ENCODE measurements at places on chromosomes 12 and 14.

DNA sequence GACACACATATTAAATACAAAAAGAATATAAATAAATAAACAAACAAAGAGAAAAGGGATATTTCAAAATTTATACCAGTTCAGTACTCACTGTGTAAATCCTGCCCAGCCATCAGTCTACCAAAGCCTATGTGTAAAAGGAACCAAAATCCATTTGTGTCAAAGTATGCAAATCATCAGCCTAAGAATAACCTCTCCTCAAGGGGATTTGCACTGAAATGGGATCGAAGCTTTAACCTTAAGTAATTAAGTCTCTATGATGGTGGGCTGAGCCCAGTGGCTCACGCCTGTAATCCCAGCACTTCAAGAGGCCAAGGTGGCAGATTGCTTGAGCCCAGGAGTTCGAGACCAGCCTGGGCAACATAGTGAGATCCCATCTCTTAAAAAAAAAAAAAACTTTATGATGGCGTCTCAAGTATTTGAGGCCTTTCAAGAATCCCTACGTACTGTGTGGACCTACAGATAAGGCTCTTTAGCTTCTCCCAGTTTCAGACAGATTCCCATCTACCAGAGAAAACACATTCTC lies 57.8 kb upstream of the METAP2 start:
- DNase-seq: no peak

- no peak for DNase-seq
Observed at GRCh38 chr12:22048351-22049041, 2.5 kb downstream of the CMAS start.

DNA sequence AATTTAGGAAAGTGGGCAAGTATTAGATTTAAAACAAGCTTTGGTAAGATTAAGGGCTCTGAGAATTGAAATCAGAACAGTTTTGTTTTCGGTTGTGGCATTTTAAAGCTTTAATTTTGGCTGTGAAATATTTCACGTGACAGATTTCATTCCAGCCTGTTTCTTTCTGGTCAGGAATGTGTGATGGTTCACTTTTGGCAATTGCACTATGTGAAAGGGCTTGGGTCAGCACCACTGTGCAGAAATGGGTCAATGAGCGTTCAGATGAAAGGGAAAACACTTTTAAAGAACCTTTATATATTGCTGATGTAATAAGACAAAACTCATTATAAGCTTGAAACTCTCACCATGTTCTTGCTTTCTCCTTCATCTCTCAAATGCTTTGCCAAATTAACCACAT lies 17.1 kb downstream of the NUBPL start:
- no peak for DNase-seq

DNA sequence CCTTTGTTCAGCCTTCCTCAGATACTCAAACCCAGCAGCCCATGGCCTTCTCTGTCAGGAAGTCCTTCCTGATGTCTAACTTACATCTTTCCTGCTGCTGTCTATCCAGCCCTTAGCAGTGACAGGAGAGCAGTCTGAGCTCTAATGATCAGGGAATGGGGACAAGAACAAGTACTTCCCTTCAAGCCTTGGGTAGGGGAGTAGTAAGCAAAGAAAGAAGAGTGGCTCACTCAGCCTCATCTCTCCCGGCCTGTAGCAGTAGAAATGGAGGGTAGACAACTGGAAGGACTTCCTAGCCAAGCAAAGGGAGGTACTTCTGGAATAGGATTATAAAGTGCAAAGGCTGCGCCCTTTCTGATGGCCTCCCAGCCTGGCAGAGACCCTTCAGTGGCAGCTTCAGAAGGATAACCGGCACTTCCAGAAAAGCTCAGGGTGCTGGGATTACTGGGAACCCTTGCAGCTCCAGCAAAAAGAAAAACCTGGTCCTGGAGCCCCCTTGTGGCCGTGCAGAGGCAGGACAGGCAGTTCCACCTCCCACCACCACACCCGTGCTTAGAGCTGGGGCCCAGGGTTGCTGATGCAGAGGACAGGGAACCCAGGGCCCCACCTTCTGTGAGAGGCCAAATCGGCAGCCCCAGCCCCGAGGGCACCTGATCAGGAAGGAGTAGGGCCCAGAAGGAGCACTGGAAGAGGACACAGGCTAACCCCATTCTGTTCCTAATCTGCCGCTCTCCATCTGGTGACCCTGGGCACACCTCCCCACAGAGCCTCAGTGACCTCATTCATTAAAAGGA lies 12.4 kb upstream of the SMUG1 start:
- DNase-seq: no peak

GRCh38 chr12:94498073-94498472 lies 38.4 kb upstream of the CEP83 start:
- DNase-seq: no peak

DNA sequence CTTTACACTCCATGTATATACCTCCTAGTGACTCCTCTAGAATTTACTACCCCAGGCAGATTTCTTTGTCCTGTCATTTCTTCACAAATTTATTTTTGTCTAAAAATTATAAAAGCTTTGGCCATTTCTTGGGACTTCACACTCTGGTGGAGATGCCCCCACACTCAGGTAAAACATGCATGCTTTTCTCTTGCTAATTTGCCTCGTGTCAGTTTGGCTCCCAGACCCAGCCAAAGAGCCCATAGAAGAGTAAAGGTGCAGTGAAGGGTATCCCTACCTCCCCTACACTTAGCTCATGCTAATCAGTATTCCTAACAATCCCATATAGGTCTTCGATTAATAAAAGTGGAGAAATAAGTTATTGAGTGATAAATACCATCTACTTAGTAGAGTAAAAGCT lies 256.5 kb upstream of the KRR1 start:
- DNase-seq: no peak

GRCh38 chr12:89551747-89552146 lies 25.9 kb upstream of the POC1B start:
- no peak for DNase-seq

DNA sequence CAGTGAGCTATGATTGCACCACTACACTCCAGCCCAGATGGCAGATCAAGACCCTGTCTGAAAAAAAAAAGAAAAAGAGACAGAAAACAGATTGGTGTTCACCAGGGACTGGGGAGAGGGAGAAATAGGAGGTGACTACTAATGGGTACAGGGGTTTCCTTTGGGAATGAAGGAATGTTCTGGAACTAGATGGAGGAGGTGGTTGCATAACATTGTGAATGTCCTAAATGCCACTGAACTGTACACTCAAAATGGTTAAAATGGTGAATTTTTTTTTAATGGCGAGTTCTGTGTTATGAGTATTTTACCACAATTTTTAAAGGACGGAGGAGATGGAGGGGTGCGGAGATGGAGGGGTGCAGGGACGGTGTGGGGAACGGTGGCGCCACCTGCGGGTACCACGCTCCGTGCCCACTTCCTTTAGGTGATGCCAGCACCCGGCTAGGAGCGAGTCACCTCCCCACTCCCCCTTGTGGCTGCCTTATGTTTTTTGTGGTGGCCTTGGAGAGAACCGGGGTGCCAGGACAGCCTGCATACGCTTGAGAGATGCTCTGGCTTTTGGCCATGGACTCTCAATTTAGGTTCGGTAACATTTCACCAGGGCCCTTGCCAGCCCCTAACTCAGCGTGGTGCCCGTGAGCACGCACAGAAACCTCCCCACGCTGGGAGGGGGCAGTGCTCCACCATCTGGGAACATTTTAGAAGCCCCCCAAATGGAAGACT lies 16.1 kb downstream of the UBC start:
- DNase-seq: no peak

DNA sequence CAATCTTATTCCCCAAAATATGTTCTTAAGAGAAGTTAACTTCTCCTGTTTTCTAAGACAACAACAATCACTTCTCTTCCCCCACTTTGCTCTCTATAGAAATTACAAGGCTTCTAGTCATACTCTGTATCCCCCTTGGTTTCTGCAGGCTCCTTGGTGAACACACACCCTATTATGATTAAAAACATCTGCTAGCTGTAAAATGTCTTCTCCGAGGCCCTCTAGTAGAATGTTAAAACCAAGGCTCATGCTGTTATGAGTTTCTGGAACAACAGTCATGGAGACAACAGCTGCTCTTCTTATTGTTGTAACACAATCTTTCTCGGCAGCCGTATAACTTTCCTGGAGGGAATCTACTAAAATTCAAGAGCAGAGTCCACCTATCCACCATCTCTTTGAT lies 397.5 kb upstream of the CCDC196 start:
- DNase-seq: no peak

- peak; percentile 46 for DNase-seq
Observed at GRCh38 chr14:54329082-54329695, 67.6 kb upstream of the CDKN3 start.

DNA sequence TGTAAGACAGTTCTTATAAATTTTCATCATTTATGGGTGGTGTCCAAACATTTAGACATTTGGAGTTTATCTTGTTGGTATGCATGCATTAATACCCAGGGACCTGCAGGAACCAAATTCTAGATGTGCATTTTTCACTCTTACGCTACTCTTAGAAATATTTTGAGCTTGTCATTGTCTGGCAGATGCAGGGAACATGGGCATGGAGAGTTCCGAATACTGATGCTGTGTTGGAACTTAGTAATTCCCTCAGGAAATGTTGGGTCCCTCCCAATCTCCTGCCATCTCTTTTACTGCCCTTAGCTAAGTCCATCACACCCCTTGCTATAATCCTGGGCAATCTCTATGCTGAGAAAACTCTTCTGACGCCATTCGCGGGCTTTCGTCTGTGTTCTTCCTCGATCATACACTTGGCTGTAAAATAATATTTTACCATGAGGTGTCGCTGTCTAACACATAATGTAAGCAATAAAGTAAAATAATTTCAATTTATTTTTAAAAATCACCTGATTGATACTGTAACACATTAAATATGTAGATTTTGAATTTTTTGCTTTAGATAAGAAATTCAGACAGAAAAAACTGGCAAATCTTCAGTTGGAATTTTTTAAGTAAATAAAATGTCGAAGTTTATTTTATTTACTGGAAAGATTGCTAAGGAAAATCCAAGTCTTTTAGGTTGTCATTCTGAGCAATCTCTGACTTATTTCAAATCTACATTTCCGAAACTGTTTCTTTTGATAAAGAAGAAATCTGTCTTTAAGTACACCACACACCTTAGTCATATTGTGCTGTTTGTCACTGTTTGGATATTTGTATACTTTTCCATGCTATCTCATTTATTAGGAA lies 304.1 kb upstream of the SSTR1 start:
- peak; percentile 59 for DNase-seq

DNA sequence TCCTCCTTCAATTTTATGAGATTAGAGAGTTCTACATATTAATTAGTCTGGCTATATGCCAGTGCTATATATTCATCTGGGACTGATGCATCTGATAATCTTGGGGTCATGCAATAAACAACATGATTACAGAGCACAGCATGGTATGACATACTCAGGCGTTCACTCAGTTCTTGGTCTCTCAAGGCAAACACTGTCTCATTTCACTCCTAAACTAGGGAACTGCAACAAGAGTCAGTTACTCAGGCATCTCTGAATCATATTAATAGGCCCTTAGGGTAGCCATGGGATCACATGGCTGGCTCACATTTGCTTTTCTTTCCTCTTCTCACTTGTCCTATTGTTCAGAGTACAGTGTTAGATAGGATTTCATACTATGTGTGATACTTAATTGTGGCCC lies 91.8 kb upstream of the TMEM260 start:
- DNase-seq: no peak

DNA sequence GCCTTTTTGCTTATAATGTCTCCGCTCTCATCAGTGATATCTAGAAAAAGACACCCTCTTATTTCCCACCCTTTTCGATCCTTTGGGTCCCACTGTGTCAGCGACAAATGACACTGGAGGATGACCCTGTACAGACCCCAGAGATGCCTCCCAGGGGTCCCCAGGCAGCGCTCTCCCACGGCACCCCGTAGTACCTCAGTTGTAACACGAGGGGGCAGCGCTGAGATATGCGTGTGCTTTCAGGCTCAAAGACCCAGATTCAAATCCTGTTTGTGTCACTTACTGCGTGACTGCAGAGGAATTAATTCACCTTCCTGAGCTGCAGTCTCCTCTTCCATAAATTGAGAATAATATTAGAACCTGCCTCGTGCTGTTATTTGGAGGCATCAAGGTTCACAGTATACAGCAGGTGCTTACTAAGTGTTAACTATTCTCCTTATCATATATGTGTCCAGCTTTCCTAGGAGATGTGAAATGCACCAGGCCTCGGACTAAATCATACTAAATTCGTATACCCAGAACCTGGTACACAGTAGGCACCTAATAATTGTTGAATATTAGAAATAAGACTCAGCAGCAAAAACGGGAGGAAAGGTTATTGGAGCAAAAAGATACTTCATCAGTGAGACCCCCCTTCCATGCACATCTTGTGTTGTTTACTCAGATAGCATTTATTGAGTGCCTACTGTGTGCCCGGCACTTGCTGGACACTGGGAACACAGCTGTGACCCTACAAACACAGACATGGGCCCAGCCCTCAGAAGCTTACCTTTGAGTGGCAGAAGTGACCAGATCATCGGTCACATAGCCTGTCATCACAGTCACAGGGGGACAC lies 99.9 kb downstream of the PHETA1 start:
- no peak for DNase-seq

DNA sequence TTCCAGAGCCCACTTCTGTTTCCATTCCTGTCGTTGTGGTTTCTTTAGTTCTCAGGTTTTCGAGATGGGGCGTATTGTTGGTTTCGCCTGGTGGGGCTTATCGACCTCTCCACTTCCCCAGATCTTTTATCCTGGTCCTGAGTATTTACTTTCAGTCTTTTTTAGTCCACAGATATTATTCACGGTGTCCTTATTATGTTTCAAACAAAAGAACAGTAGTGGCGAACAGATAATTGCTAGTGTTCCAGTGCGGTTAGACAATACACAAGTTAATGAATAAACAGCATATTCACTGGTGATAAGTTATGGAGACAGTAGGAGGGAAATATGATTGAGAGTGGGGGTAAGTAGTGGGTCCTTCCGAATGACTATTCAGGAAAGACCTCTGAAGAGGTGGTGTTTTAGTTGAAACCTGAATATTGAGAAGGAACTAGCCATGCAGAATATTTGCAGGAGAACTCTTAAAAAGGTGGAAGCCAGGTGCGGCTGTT lies 668 bp downstream of the TMEM260 start:
- no peak for DNase-seq

GRCh38 chr12:92213166-92213565 lies 67.5 kb upstream of the BTG1 start:
- no peak for DNase-seq

DNA sequence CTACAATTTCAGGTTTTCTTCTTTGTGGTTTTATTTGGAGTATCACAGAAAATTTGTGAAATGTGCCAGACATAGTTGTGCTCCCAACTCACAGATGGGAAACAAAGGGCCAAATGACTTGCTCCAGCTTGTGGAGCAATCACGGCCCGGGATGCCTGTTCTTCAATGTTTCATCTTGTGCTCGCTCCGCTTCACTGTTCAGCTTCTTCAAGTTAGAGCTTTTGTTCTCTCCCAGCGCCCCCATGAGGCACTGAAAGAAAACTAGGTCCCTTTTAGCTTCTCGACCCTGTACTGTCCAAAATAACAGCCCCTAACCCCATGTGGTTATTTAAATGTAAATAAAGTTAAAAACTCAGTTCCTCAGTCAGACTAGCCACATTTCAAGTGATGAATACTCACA lies 187.9 kb upstream of the STXBP6 start:
- no peak for DNase-seq

GRCh38 chr12:85979641-85980040 lies 105.5 kb downstream of the NTS start:
- DNase-seq: peak; percentile 14

Data from HS-27A (cell line).